T-cell (primary cell): ENCODE measurements at places on chromosomes 12 and 14.

DNA sequence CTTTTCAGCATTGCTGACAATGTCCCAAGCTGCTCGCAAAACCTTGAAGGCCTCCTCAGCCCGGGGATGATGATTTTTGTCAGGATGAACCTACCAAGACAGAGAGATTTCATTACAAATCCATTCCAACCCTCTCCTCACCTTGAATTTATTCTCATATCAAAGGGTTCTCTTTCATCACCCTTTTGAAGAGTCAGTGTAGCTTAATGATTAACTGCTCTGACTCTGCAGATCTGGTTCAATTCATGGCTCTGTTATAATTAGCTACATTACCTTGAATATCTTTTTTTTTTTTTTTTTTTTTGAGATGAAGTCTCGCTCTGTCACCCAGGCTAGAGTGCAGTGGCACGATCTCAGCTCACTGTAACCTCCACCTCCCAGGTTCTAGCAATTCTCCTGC, 5.6 kb downstream of the ORMDL2 start:
- DNase-seq, result no peak

DNA sequence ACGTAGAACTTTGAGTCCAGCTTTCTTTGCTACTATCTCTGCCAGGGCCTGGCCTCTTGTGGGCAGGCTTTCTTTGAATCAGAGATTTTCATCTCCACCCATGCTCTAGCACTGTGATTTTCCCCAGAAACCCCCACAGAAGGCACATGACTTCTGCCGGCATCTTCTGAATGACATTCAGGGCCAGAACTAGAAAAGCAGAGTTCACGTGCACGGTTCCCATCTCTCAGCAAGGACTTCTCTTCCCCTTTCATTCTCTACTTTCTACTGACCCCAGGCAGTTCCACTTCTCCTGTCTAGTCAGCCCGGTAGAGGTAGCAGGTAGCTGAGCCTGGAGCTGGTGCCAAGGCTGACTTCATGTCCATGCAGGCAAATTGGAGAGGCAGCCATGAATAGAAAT, 26.9 kb downstream of the BATF start:
- no peak for DNase-seq

DNA sequence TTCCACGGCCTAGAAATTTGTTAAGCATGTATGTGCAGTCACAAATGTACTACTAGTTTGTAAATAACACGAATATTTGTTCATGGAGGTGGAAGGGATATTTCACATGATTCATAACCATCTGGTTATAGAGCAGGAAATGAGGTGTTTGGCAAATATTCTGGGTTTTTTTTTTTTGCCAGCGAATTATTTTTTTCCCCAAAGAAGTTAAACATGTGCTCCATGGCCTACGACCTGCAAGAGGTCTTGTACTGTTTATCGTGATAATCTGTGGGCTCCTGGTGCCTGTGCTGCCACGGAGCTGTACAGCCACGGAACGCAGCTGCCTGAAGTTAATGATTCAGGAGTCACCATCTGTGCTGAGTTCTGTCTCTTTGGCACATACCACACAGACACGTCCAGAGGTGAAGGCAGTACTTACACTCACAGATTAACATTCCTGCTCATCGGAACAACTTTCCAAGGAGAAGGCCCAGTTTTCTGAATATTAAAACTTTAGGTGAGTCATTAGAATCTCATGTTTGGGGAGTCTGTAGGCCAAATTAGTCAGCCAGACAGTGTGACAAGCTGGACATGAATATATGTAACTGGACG, 156.3 kb downstream of the TMX1 start:
- no peak for DNase-seq

- no peak for DNase-seq
Measured at GRCh38 chr14:47262801-47263200, 412.6 kb downstream of the MDGA2 start.

GRCh38 chr12:101792046-101792931, 38.5 kb downstream of the GNPTAB start:
- DNase-seq, result no peak

- DNase-seq, result no peak
Measured at GRCh38 chr12:49631336-49631907, 8.1 kb downstream of the PRPF40B start.

DNA sequence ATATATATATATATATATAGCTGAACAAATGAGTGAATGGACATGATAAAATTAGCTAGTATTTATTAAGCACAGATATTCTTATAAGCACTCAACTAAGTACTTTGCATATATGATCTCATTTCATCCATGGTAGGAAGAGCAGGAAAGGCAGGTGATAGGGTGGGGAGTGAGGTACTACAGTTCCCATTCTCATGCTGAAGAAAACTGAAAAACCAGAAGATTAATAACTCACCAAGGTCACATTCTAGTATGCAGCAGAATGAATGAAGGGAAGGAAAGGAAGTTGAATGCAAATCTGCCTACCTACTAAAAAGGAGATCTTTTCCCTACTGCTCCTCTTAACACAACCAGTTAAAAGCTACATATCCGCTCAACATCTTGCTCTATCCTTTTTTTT, 298.1 kb upstream of the TMPO start:
- no peak for DNase-seq

DNA sequence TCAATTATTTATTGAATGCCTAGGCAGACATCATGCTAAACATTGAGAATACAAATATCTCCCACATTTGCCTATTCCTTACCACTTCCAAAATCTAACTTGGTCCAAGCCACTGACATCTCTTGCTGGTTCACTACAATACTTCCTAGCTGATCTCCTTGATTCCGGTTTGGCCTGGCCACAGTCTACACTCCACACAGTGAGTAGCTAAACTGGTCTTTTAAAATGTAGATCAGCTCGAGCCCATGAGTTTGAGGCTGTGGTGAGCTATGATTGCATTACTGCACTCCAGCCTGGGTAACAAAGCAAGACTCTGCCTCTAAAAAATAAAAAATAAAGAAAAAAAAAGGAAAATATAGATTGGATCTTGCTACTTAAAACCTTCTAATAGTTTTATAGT, 7.6 kb upstream of the ATP5MC2 start:
- no peak for DNase-seq

DNA sequence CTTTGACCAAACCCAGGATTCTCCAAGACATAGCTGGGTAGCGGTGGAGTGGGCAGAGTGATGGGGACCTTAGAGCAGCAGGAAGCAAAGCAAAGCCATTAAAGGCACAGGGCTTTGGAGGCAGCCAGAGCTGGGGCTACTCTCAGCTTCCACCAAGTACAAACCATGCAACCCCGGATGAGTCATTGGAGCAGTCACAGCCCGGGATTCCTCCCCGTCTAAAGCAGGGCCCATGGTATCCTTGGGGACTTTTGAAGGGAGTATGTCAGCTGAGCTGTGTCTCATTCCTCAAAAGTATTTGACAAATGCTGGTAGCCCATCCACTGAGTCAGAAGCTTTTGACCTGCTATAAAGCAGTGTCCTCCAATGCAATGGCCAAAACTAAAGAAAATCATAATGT, 9.7 kb upstream of the IFI27 start:
- DNase-seq, result no peak

- DNase-seq, result no peak
Measured at GRCh38 chr14:61584331-61584741, 111.0 kb upstream of the HIF1A start.

- DNase-seq, result no peak
Measured at GRCh38 chr14:89736881-89737280, 217.6 kb downstream of the EFCAB11 start.

GRCh38 chr12:18570543-18570942, 167.3 kb downstream of the PLCZ1 start:
- DNase-seq, result no peak

DNA sequence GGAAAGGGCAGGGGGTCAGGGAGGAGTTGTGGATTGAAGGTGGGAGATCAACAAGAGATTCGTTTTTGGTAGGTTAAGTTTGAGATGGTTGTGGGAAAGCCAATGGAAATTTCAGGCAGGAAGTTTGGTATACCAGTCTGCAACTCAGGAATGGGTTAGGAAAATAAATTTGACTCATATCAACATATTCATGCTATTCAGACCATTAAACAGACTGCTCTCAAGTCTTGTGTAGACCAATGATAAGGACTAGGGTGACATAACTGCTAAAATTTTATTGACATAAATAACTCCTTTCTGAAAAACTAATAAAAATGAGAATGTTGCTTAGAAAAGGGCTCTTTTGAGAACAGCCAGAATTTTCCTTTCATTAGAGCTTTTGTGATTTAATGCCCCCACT, 60.0 kb downstream of the PLEKHA5 start:
- no peak for DNase-seq

- DNase-seq, result peak; percentile 2
Measured at GRCh38 chr12:55188974-55189556, 31.8 kb upstream of the OR10A7 start.

GRCh38 chr12:6084261-6084968, 40.1 kb downstream of the VWF start:
- no peak for DNase-seq

DNA sequence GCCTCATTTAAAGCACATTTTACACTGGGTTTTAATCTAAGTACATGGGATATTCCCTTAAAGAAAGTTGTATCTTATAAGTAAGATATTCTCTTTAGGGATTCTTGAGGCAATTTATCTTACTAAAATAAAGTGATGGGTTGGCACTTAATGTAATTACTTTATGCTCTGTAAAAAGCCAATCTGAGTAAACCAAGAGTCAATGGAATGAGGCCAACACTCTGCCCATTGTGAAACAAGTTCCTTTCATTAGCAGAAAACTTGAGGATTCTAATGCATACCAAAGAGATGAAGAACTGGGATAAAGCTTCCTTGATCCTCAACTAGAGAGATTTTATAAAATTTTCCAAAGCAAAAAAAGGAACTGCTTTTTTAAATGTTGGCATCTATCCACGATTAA, 121.2 kb downstream of the METTL25 start:
- DNase-seq, result no peak

GRCh38 chr14:61444215-61444768, 122.9 kb downstream of the PRKCH start:
- DNase-seq, result peak; percentile 46

DNA sequence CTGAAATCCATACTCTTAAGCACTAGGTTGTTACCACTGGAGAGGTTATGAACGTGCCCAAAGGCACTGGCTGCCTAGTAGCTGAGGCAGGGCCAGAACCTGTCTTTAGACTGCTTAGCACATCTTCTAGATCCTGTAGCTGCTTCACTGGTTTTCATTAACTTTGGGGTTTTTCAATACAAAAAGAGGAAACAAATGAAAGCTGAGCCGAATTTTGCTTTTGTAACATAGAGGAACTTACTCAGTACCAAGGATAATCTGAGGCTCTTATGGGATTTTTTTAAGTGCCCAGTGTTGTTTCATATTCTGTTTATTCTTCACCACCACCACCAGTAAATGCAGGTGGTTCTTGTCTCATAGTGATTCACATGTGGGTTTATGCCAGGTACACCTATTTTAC, 396.1 kb downstream of the RAD51B start:
- no peak for DNase-seq

DNA sequence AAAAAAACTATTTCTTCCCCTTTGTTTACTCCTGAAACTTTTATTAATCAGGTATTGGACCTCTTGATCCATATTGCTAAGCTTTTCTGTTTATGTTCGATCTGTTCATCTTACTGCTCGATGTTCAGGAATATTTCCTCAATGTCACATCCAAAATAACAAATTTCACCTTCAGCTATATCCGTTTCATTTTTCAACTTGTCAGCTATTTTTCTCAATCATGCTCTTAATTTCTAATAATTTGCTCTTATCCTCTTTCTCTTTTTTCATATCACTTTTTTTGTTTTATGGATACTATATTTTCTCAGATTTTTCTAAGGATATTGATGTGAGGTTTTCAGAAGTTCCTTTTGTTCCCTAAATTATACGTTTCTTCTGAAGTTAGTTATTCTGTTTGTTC, 29.8 kb downstream of the SLC38A4 start:
- no peak for DNase-seq

DNA sequence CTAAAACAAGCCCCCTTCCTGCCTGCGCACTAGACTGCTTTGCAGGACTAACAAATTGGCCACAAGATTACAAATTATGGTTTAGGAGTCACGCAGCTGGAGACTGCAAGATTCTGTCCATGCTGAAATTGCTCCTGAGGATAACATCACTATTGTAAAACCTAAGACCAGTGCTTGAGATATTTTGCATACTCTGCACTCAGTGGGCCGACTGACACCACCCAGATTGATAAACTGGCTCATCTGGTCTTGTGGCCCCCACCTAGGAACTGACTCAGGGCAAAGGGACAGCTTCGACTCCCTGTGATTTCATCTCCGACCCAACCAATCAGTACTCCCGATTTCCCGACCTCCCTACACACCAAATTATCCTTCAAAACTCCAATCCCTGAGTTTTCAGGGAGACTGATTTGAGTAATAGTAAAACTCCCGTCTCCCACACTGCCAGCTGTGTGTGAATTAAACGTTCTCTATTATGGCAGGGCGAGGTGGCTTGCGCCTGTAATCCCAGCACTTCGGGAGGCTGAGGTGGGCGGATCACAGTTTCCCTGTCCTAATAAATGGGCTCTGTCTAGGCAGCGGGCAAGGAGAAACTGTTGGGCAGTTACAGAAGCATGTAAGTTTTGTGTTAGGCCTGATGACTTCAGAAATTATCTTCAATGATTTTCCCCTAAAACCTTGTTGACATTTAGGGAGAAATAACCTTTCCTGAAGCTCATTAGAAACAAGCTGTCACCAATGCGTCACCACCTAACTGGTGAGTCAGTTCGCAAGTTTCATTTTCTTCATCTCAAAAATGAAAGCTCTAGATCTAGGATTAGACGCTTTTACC, 5.3 kb upstream of the UBC start:
- DNase-seq, result peak; percentile 80

DNA sequence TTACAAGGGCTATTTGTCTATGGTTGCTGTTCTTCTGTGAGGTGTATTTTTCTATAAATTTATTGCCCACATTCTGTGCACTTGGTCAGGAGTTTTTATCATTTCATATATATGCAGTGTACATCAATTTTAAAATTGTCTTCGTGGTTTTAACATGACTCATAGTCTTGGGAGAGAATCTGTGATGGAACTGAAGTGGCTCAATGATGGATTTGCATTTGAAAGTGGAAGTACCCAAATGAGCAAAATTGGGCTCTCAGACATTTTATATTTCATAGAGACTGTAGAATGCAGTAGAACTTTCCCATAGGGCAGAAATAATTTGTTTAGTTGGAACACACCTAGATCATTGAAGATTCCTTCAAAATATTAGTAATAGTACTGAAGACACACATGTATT, 1.9 kb upstream of the SCFD1 start:
- no peak for DNase-seq

GRCh38 chr12:74476234-74476633, 61.4 kb upstream of the ATXN7L3B start:
- no peak for DNase-seq

GRCh38 chr12:91743704-91744321, 401.8 kb downstream of the BTG1 start:
- no peak for DNase-seq

GRCh38 chr12:108701779-108702441, 29.4 kb downstream of the CORO1C start:
- no peak for DNase-seq

- no peak for DNase-seq
Measured at GRCh38 chr14:70935135-70935534, 27.9 kb downstream of the PCNX1 start.

GRCh38 chr12:89213747-89214146, 138.6 kb downstream of the DUSP6 start:
- DNase-seq, result no peak
